Astrocyte of the spinal cord (primary cell): ENCODE measurements at places on chromosomes 6 and 20.

GRCh38 chr6:78942446-78942845, 75.1 kb downstream of the IRAK1BP1 start:
- DNase-seq, result peak; percentile 12

- no peak for DNase-seq
These were observed 65.9 kb downstream of the CCN2 start for GRCh38 chr6:131885237-131885636.

DNA sequence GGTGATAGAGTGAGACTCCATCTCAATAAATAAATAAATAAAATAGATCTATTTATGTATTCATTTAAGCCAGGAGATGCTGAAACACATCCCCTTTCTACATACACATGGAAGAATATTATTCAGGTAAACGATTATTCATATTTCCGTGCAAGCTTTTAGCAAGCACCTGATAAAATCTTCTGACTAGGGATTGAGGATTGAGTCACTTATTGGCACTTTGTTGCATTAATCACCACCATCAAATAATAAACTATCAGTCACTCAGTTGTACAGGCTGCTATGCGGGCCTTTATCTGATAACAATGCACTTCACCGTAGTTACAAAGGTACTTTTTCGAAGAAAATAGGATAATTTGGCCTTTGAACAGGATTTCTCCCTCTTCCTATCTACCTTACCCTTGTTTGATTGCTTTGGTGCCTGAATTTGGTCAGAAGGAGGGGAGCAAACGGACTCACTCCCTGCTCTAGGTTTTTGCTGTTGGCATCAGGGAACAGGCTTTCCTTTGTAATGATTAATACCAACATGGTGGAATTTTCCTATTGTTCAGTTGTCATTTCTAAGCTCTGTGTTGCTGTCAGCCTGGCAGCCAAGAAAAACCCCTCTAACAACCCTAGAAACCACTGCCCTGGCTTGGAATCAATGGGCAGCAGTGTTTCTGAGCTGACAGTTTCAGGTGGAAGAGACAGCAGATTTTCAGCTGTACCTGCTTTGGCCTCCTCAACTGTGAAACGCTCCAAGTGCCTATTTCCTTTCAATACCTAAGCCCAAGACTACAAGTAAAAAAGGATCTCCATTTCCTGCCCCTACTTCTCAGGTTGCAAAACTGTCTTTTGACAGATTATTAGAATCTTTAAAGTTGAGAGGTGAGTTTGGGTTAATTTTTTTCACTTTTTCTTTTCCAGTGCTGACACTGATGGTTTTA, 63.0 kb downstream of the MYB start:
- DNase-seq, result no peak

DNA sequence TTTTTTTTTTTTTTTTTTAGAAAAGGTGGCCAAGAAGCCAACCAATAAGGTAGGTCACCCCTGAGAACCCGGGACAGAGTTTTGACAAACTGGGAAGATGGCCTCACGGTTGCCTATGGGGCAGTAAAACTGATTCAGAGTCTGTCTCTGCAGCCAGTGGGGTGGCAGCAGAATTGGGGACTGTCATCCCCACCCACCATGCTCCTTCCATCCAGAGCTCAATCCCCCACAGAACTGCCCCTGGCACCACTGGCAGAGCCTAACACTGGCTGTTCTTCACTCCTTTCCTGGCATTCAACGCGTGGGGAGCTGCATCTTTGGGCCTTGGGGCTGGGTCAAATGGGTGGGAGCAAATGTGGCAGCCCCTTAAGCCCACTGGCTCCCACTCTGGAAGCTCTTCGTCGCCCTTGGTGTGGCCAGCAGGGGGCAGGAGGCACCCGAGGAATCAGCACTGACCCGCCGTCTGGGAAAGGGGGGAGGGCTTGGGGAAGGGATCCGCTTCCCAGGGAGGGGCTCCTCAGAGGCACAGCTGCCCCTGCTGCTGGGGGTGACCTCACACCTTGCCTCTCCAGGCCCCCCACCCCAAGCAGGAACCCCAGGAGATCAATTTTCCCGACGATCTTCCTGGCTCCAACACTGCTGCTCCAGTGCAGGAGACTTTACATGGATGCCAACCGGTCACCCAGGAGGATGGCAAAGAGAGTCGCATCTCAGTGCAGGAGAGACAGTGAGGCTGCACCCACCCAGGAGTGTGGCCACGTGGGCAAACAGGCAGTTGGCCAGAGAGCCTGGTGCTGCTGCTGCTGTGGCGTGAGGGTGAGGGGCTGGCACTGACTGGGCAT, 10.4 kb downstream of the CD40 start:
- no peak for DNase-seq

GRCh38 chr6:84766118-84766798, 1.9 kb upstream of the TBX18 start:
- peak; percentile 9 for DNase-seq

GRCh38 chr6:98484696-98485095, 349.7 kb upstream of the POU3F2 start:
- no peak for DNase-seq

GRCh38 chr20:12111431-12112088, 193.9 kb downstream of the BTBD3 start:
- DNase-seq, result no peak

- DNase-seq, result no peak
These were observed 976.7 kb upstream of the MANEA start for GRCh38 chr6:94600636-94601035.

GRCh38 chr20:48076247-48076646, 291.0 kb upstream of the SULF2 start:
- DNase-seq, result no peak

DNA sequence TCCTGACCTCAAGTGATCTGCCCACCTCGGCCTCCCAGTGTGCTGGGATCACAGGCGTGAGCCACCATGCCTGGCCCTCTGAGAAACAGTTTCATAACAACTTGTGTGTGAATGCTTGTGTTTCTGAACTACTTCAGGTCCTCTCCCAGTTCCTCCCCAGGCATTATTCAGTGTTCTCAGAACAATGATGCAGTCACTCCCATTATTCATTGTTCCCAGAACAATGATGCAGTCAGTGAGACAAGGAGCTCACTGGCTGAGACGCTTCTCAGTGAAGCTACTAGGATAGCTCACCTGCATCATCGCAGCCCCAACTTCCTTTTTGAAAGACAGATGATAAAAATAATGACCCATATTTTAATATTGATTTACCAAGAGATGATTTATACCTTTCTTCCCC, 71.5 kb downstream of the NDUFAF5 start:
- no peak for DNase-seq

GRCh38 chr6:101114703-101115102, 233.6 kb upstream of the ASCC3 start:
- DNase-seq, result peak; percentile 38

DNA sequence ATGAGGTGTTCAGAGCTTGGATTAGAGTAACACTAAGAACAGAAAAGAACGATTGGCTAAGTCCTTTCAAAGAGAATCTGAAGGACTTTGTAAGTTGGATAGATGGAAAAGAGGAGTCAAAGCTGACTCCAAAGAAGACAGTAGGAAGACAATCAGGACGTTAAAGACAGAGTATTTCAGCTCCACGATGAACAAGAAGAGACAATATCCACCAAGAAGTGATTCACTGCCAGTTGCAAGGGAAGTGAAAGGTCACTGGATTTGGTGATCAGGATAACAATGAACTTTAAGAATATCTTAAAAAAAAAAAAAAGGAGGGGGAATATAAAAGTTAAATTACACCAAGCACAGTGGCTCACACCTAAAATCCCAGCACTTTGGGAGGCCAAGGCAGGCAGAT, 17.9 kb downstream of the REPS1 start:
- DNase-seq, result no peak

DNA sequence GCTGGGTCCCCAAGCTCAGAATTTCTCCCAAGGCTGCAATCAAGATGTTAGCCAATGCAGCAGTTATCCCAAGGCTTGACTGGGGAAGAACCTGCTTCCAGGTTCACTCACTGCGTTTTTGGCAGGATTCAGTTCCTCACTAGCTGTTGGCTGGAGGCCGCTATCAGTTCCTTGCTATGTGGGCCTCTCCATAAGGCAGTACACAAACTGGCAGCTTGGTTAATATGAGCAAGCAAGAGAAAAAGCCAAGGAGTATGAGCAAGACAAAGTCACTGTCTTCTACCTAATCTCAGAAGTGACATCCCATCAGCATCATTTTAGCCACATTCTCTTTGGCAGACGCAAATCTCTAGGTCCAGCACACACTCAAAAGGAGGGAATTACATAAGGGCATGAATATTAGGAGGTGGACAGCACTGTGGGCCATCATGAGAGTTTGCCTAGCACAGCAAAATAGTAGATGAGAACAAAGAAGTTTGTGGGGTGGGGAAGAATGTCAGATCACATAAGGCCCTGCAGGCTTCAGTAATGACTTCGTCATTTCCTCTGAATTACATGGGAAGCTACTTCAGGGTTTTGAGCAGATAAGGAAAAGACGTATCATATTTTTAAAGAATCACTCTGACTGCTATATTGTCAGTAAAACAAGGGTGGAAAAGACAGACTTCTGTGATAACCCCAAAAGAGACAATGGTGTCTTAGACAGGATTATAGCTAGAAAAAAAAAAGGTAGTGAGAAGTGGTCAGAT, 25.5 kb downstream of the LMBRD1 start:
- no peak for DNase-seq

- no peak for DNase-seq
These were observed 367.6 kb downstream of the THBS2 start for GRCh38 chr6:168885751-168886742.

DNA sequence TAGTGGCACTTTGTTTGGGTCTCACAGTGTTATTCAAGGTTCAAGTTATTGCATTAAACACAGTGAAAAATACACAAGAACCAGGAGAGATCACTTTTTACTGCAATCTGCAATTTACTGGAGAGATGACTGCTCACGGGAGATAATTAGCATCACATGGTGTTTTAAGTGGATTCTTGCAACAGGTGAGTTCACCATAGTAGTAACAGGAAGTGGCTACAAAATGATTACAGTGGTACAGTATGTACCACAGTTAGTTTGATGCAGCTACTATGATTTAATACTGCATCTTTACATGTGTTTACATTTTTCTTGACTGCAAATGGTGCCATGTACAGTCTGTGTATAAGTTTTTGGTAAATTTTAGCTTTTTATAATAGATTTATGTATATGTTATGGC, 96.5 kb upstream of the SCP2D1 start:
- DNase-seq, result no peak

- no peak for DNase-seq
These were observed 99.6 kb downstream of the CEP57L1 start for GRCh38 chr6:109194880-109195279.

- no peak for DNase-seq
These were observed 60.1 kb upstream of the AKIRIN2 start for GRCh38 chr6:87762116-87762515.

- no peak for DNase-seq
These were observed 92.4 kb downstream of the PPP1R14C start for GRCh38 chr6:150235218-150235617.
